DMS153 (cell line): ENCODE measurements at places on chromosomes 13 and 19.

- no peak for DNase-seq
Observed at GRCh38 chr13:31504918-31505317, 234.4 kb upstream of the RXFP2 start.

DNA sequence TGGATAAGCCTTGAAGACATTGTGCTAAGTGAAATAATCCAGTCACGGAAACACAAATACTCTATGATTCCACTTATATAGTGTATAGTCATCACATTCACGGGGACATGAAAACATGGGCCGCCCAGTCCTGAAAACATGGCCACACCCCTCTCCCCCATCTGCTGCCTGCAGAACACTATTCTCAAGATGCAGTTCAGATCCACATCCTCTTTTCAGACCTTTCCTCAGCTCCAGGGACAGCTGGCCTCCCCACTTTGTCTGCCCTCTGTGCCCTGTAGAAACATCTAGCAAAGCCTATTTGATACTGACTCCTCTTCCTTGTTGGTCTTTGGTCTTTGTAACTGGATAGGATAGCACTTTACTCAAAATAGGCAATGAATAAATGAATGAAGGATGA, 8.3 kb downstream of the RFX2 start:
- no peak for DNase-seq

- DNase-seq = no peak
Observed at GRCh38 chr19:48353677-48354076, 10.1 kb downstream of the TMEM143 start.

DNA sequence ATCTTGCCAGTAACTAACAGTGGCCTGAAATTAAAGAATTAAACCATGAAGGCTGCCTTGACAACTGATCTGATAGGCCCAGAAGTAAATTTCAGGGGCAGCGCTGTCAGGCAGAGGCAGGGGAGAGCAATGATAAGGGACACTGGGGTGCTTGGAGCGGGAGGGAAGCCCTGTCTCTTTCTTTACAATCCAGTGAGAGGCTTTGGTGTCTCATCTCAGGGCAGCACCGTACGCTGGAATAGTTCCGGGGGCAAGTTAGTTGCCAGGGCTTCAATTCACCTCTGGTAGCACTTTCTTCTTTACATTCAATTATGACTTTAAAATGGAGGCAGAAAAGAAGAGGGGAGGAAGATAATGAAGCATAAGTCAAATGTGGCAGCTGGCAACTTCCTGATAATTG, 74.6 kb downstream of the CBY2 start:
- DNase-seq = no peak

DNA sequence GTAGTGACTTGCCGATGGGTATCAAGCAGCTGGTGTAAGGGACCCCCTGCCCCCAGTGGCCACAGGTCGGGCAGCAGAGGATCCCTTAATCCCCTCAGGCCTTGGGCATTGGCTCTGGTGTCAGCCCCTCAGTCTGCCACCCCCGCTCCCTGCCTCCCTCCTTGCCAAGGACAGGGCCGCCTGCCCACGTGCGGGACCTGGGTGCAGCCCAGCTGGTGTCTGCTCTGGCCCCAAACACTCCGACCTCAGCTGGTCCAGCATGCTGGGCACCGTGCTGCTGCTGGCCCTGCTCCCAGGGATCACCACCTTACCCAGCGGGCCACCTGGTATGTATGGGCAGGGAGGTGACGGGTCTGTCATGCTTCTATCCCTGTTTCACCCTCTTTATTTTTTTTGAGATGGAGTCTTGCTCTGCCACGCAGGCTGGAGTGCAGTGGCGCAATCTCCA, at the start of gene TGFBR3L:
Gene TGFBR3L, plus strand, starts transcription at position 233 of the 448 bp plus-strand sequence.
- DNase-seq = no peak

DNA sequence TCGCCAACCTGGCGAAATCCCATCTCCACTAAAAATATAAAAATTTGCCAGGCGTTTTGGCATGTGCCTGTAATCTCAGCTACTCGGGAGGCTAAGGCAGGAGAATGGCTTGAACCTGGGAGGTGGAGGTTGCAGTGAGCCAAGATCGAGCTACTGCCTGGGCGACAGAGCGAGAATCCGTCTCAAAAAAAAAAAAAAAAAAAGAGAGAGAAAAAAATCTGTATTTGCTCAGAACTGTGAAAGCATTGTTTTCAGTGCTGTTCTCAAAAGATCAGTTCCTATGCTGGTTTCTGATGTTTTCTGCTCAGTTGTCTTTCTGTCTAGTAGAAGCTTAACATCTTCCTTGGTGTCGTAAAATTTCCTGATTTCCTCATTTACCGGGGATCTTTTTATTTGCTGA, 2.5 kb downstream of the SF3A2 start:
- DNase-seq = no peak

GRCh38 chr13:51222686-51223559, 725 bp downstream of the FAM124A start:
- no peak for DNase-seq

- DNase-seq = no peak
Observed at GRCh38 chr19:35023428-35023827, 6.8 kb upstream of the SCN1B start.

DNA sequence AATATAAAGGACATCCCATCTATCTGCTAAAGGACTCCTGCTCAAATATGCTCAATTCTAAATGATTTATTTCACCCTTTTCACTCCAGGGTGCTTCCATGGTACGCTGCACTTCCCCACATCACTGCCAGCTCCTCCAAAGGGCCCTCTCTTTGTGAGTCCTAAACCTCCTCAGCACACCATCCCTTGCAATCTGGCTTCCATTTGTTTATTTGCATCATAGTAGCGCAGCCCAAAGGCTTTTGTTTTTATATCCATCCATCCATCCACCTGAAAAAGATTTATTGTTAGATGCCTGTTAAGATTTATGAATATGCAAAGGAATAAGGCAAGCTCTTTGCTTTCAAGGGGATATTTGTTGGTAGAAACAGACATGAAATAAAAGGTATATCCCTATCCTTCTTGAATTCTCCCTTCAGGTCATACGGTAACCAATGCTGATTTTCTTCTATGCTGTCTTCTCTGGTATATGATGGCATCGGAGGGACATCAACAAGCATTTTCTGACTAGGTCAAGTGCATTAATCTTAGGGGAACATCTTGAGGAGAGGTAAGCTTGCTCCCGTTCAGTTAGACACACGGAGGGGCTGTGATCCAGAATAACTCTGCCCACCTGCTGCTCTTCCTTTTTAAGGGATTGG, 397.6 kb downstream of the LIG4 start:
- no peak for DNase-seq

DNA sequence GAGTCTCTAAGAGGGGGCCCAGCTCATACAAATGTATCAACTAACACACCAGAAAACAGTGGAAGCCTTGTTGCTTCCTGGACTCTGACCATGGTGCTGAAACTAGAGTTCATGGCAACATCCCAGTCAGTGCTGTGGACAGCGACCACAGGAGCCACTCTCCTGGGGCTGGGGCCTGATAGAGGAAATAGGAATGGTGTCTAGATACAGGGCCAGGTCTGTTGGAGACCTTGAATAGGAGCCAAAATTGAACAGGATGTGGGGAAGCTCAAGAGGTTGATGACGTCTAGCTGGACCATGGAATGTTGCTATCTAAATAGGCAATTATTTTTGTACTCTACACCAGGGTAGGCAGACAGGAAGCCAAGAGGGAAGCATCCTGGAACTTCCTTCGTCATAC, 21.7 kb downstream of the LILRB4 start:
- DNase-seq = peak; percentile 37

DNA sequence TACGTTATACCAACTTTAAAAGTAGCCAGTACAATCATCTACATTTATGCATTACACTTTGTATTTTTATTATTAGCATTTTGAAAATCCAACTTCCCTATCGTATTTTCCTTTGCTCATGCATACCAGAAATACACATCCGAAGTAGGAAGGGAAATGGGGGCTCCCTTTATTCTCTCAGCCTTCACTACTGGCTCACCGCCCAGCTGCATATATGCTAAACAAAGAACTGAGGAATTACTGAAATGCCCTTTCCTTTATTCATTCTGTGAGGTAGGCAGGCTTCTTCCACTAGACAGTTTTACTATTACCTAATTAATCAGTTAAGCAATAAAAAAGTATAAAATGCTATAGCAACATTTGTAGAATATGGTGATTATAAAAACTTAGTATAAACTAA, 291.6 kb downstream of the KLF12 start:
- no peak for DNase-seq

GRCh38 chr13:33081666-33082065, 65.4 kb downstream of the KL start:
- DNase-seq = no peak

DNA sequence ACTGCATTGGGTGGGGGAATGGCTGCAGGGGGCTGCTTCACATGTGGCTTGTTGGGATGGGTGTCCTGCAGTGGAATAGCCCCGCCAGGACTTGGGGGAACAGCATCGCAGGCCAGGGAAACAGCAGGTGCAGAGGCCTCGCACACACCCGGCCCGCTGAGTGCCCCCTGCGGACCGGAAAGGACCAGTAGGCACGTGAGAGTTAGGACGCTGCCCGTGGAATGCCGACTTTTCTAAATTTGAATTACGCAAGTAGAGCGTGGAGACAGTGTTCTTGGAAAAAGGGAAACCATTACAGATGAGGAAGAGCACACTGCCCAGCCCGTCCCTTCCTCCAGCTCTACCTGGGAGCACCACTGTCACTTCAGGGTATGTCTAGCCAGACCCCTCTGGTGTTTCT, 11.5 kb downstream of the DNM2 start:
- DNase-seq = no peak

GRCh38 chr13:39821977-39822376, 166.5 kb downstream of the COG6 start:
- no peak for DNase-seq

DNA sequence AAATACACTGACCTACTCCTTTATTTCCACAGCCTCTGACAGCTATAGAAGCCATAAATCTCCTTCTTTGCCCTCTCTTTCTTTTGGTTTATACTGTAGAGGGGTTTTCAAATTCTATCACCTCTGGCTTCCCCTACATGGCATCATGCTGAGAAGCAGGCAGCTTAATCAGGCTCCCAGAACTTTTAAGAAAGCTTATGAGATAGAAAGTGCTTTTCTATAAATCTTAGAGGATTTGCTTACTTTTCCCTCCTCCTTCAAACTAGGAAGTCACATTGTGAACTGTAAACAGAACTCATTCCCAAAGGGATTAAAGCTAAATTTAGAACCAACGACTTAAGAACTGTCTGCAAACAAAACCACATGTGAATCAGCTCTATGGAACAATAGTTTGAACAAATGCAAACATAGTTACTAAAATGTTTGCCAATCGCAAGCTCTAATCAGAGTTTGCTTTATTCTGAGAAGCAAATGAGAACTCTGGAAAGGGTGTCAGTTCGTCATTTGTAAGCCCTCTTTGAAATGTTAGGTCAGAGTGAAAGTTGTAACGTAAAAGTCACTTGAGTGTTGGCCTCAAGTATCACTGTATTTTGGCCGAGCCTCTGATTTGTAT, 344.1 kb downstream of the RFC3 start:
- DNase-seq = peak; percentile 88

GRCh38 chr13:65940720-65941119, 1289.4 kb downstream of the PCDH9 start:
- DNase-seq = peak; percentile 99

- no peak for DNase-seq
Observed at GRCh38 chr19:47719047-47719859, 6.0 kb downstream of the EHD2 start.

- DNase-seq = no peak
Observed at GRCh38 chr19:14764401-14764800, 14.0 kb downstream of the ADGRE2 start.
